ENCODE measurements at places on chromosomes 1 and 21. TPM values are rescaled to one million over a fixed set of nuclear protein-coding genes. Genes with fewer than 3 reads are reported as not detected.

DNA sequence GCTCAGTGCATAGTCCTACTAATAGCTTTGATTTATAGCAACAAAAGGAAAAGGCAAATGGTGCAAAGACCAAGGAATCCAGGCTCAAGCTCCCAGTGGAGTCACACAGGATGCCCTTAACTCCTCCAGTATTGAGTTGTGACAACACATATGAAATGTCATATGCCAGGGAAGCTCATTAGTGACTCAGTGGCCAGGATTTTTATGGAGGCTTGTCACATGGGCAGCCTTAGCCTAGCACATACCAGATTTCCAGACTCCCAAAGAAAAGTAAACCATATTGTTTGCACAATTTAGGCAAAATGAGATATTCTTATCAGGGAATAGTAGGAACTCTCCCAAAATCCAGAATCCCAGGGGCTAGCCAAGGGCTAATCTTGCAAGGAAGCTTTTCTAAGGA, 129.2 kb downstream of the MAGI3 start:
- H3K27ac ChIP-seq: no peak overlapping the region
- no peak for DNase-seq
- no peaks in the 10 kb centered on the region for H3K27me3 ChIP-seq
- peaks cover 2% of the 10 kb centered on the region for H3K4me1 ChIP-seq

- no peaks in the 10 kb centered on the region for H3K36me3 ChIP-seq
- H3K4me3 ChIP-seq: no peak overlapping the region
- no peak overlapping the region for H3K27ac ChIP-seq
- H3K27me3 ChIP-seq: no peaks in the 10 kb centered on the region
- H3K4me1 ChIP-seq: peaks cover 7% of the 10 kb centered on the region
These were observed 90.2 kb upstream of the LPGAT1 start for GRCh38 chr1:211920602-211921226.

- H3K4me1 ChIP-seq: no peaks in the 10 kb centered on the region
- H3K36me3 ChIP-seq: no peaks in the 10 kb centered on the region
- no peak overlapping the region for H3K4me3 ChIP-seq
These were observed 58.9 kb downstream of the ATP1A1 start for GRCh38 chr1:116431870-116432500.

- DNase-seq: no peak
- no peak overlapping the region for H3K27ac ChIP-seq
- H3K4me1 ChIP-seq: no peaks in the 10 kb centered on the region
- H3K27me3 ChIP-seq: no peaks in the 10 kb centered on the region
- no peak overlapping the region for H3K4me3 ChIP-seq
These were observed 39.8 kb downstream of the DIP2A start for GRCh38 chr21:46498335-46499050.

- no peak for DNase-seq
- no peak overlapping the region for H3K4me3 ChIP-seq
- H3K27ac ChIP-seq: peak overlapping the region; percentile 55
- H3K4me1 ChIP-seq: no peaks in the 10 kb centered on the region
- no peaks in the 10 kb centered on the region for H3K36me3 ChIP-seq
These were observed 2.7 kb downstream of the RHBG start for GRCh38 chr1:156371553-156372264.

The LY9 gene
- 3.5 TPM for total RNA-seq

DNA sequence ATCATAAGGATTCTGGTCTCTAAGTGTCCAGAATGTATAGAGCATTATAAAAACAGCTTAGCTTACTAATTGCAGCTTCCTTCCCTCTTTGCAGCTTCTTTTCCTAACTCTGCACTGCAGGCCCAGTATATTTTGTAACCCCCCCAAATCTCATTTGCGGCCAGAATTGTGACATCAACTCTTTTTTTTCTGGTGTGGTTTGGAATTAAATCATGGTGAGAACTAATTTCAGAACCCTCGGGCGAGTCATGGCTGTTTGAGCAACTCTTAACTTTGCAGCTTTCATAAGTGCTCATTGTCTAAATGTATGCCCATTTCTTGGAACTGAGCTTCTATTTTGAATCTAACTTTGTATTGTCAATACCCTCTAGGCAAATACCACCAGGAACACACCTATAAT, 187.4 kb downstream of the CYYR1 start:
- no peak for DNase-seq
- no peak overlapping the region for H3K27ac ChIP-seq
- H3K27me3 ChIP-seq: no peaks in the 10 kb centered on the region
- H3K36me3 ChIP-seq: no peaks in the 10 kb centered on the region
- H3K4me3 ChIP-seq: no peak overlapping the region

- H3K36me3 ChIP-seq: no peaks in the 10 kb centered on the region
- H3K4me1 ChIP-seq: no peaks in the 10 kb centered on the region
- no peaks in the 10 kb centered on the region for H3K27me3 ChIP-seq
- DNase-seq: no peak
- no peak overlapping the region for H3K4me3 ChIP-seq
These were observed 88.0 kb downstream of the XCL2 start for GRCh38 chr1:168455764-168456163.
